CD4-positive, CD25-positive, alpha-beta regulatory T cell (primary cell): ENCODE measurements at places on chromosomes 5 and 9.
A peak's percentile ranks its signal among the peaks of the same experiment; 100 is the strongest.

GRCh38 chr9:89701221-89701798, 96.5 kb downstream of the GADD45G start:
- peak; percentile 80 for DNase-seq

DNA sequence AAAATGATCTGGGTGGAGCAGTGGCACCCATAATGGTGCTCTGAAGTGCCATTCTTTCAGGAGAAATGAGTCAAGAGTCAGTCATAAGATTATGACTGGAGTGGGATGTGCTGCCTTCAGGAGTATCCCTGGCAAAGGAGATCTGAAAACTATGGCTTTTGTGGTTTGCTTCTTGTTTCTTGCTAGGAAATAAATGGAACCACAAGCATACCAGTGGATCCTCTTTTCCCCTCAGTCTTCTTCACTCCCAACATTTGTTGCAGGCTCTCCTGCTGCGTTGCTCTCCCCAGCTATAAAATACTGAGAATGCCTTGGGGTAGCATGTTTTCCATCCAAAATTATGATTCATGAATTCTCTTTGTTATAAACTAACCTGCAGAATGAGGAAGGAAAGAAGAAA, 199.1 kb downstream of the NNT start:
- DNase-seq: no peak

DNA sequence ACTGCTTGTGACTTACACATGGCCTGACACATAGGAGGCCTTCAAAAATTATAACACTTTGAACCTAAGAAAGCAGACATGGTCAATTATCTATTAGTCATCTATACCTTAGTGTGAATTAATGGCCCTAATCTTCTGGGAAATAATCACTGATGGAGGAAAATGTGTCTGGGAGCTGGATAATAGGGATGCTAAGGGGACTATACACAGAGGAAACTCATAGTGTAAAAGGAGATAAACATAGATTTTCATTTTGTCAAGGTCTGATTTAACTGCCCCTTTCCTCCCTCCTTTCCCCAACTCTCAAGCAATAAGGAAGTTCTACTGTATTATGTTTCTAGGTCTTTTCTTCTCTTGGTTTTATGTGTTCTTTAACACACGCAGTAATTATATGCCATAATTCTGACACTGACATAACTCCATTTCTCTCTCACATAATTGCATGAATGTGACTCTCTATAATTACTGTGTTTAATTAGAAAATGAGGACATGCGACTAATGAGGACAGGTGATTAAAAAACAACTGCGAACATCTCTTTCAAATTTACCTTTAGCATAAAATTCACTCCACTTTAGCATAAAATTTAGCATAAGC, 18.7 kb upstream of the PRELID2 start:
- no peak for DNase-seq

DNA sequence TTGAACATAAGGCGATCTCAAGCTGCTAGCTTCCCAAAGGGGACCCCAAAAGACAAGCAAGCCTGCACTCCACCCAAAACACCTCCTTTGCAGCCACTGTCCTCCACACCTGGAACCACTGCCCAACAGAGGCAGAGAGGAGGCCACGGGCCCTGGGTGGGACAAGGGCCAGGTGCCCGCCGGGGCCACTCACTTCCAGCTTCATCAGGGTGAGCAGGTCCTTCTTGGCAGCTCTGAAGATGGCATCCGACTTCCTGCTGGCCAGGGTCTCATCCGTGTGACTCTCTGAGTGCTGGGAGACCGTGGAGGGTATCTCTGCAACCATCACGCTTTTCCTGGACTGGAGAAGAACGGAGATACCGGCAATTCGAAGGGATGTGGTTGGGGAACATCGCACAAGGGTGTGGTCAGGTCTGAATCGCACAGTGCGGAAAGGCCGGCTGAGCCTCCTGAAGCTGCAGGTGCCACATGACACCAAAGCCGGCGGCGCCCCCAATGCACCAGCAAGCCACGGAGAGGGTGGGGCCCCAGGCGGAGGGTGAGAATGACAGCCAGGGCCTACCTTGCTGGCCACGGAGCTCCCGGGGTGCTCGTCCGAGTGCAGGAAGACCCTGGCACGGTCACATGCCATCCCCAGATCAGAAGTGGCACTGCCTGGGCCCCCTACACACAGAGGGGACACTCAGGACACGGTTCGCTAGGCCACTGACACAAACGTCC, 44.6 kb downstream of the PNPLA7 start:
- DNase-seq: no peak

GRCh38 chr9:128285033-128285784, 9.1 kb downstream of the SWI5 start:
- DNase-seq: no peak

- no peak for DNase-seq
These were observed 14.0 kb upstream of the TRIO start for GRCh38 chr5:14129123-14129522.

DNA sequence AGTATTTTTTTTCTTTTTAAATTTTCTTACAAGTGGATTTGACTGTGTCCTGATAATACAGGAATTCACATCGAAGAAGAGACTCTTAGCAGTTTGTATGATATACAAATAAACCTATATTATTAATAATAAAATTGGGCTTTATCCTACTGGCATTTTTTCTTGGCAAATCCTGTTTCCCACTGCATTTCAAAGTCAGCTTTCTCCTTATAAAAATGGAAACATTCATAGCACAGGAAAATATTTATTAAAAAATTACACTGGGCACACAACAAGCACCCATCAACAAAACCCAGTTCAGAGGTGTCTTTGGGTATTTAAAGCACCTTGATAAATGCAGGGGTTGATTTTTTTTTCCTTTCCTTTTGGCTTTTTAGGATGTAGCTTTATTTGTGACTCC, 200.9 kb downstream of the MEF2C start:
- DNase-seq: no peak

DNA sequence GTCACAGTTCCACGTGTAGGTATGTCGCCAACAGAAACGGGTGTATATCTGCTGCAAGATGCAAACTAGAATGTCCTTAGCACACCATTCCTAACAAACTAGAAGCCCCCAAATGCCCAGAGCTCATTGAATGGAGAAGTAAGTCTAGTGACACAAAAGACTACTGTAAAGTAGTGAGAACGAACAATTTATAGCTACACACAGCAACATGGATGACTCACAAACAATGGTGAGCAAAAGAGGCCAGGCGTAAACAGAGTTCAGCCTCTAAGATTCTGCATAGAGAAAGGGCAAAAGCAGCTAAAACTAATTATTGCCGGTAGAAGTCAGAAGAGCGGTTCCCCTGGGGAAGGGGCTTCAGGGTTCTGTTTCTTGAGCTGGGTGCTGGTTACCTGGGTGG, 74.7 kb downstream of the AMBP start:
- no peak for DNase-seq

DNA sequence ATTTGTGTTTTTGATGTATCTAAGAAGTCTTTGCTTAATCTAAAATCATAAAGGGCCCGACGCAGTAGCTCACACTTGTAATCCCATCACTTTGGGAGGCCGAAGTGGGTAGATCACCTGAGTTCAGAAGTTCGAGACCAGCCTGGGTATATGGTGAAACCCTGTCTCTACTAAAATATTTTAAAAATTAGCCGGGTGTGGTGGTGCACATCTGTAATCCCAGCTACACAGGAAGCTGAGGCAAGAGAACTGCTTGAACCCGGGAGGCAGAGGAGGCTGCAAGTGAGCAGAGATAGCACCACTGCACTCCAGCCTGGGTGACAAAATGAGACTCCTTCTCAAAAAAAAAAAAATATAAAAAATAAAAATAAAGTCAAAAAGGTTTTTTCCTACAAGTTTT, 9.6 kb downstream of the IL6ST start:
- no peak for DNase-seq

- no peak for DNase-seq
These were observed 2031.7 kb downstream of the EFNA5 start for GRCh38 chr5:105639068-105639467.

GRCh38 chr5:68046445-68046844, 169.1 kb upstream of the PIK3R1 start:
- DNase-seq: no peak

DNA sequence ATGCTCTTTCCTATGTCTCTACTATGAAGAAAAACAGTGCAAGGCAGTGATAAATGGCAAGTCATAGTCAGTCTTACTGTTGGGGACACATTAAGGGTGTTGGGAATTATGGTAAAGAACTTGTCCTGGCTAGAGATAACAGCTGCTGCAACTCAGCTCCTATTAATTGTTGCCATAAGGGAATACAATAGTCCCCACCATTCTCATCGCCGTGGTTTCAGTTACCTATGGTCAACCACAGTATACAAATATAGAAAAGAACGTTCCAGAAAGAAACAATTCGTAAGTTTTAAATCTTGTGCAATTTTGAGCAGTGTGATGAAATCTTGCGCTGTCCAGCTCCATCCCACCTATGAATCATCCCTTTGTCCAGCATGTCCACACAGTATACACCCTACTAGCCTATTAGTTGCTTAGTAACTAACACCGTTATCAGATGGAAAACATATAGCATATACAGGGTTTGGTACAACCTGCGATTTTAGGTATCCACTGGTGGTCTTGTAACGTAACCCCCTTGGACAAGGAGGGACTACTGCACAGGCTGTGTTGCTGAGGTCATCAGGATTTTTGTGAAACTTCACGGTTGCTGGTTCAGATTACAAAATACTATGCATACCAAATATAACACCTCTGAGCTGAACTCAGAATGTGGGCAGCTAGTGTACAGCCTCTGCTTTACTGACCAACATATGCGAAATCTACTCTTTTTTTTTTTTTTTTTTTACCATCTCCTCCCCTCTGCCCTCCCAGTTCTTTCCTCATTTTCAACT, 53.5 kb downstream of the ZFR start:
- no peak for DNase-seq

DNA sequence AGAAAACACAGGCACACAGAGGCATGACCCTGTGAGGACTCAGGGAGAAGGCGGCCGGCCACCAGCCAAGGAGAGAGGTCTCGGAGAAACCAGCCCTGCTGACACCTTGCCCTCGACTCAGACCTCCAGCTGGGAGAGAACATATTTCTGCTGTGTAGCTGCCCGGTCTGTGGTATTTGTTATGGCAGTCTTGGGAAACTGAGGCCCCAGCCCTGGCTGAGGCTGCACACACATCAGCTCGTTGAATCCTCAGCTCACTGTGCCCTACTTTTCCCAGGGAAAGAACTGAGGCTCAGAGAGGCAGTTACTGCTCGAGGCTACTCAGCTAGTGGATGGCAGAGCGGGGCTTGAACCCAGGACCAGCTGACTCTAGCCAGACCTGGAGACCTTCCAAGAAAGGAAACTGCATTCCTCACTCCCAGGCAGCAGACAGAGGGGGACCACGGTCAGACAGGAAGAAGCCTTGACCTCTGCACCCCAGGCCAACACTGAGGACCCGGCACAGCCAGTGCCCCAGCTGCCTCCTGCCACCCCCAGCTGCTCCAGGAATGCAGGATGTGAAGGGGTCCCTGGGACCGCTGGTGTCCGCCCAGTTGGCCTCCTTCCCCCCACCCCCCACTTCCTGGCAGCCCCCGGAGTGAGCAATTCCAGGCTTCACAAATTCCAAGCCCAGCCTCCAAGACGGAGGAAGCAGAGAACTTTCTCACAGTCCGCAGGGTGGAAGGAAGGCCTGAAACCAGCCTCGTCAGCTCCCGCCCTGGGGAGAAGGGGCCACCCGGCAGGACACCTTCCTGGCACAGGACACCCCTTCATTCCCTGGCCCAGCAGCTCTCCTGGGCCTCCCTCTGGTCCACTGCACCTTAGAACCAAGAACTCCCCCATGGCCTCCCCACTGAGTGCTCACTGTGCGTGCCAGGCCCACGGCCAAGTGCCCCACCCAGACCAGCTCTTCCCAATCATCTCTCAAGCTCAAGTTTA, 69.9 kb downstream of the LRSAM1 start:
- no peak for DNase-seq

DNA sequence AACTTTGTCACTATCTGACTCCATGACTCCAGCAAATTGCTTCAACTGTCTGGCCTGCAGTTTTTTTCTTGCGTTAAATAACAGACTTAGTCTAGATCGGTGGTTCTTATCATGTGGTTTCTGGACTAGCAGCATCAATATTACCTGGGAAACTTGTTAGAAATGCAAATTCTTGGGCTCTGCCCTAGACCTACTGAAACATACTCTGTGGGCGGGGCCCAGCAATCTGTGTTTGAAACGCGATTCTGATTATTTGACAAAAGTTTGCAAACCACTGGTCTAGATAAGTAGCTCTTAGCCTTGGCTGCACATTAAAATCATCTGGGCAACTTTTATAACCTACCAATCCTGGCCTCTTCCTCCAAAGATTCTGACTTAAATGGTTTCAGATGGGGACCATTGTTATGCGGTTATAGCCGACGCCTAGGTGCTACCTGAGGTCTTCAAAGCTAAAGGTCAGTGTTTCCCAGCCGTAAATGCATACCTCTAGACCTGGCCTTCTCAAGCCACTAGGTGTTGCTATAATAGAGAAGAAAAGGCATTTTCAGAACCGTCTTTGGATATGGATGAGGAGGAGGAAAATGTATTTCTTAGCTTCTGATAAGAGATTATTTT, 74.0 kb downstream of the C9orf85 start:
- no peak for DNase-seq

GRCh38 chr5:157597277-157597676, 21.7 kb upstream of the ADAM19 start:
- peak; percentile 48 for DNase-seq

- no peak for DNase-seq
These were observed 791.2 kb upstream of the ZNF608 start for GRCh38 chr5:125537661-125538060.

DNA sequence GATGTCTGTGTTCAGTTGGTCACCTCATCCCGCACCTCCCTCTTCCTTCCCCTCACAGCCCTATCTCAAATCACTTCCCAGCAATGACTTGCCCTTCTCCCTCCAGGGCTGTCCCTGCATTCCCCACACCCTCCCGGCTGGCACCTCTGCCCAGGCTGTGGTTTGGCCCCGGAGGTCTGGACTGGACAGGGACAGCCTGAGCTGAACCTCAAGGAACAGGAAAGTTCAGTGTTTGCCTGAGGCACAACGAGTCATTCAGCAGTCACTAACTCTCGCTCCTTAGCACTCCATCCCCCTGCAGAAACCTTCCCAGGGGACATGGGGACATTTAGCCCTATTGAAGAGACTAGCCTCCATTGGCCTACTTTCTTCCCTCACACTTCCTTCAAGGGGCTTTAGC, 58.3 kb upstream of the MAP3K1 start:
- no peak for DNase-seq

- no peak for DNase-seq
These were observed 372.7 kb downstream of the PSAT1 start for GRCh38 chr9:78669591-78669990.

DNA sequence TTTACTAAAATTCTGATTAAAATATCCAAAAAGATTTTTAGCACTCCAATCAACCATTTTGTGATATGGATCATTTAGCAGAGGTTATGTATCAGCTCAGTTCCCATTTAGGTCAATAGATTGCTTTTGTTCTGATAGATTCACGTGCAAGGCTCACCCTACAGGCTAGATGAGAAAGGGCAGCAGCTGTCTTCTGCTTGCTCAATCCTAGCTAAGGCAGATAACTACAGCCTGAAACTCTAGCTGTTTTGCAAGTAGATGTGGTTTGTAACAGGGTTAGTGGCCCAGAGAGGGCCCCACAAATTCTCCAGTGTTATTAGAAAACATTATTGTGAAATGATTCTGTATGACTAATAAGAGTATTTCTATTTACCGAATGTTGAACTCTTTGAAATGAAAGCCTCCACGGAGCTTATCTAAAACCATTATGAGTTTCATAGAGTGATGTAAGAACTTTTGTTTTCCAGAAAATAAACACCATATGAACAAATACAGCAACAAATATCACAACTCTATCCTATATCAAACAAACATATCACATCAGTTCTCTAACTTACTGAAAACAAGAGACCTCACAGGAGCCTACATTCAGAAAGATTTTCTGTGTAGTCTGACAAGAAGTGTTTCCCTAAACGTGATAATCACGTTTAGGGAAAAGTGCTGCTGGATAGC, 841.9 kb upstream of the ACO1 start:
- peak; percentile 54 for DNase-seq

- DNase-seq: no peak
These were observed 25.3 kb downstream of the PHF2 start for GRCh38 chr9:93601666-93602065.
